ENCODE measurements at places on chromosomes 2 and 18. TPM values are rescaled to one million over a fixed set of nuclear protein-coding genes. Genes with fewer than 3 reads are reported as not detected.

DNA sequence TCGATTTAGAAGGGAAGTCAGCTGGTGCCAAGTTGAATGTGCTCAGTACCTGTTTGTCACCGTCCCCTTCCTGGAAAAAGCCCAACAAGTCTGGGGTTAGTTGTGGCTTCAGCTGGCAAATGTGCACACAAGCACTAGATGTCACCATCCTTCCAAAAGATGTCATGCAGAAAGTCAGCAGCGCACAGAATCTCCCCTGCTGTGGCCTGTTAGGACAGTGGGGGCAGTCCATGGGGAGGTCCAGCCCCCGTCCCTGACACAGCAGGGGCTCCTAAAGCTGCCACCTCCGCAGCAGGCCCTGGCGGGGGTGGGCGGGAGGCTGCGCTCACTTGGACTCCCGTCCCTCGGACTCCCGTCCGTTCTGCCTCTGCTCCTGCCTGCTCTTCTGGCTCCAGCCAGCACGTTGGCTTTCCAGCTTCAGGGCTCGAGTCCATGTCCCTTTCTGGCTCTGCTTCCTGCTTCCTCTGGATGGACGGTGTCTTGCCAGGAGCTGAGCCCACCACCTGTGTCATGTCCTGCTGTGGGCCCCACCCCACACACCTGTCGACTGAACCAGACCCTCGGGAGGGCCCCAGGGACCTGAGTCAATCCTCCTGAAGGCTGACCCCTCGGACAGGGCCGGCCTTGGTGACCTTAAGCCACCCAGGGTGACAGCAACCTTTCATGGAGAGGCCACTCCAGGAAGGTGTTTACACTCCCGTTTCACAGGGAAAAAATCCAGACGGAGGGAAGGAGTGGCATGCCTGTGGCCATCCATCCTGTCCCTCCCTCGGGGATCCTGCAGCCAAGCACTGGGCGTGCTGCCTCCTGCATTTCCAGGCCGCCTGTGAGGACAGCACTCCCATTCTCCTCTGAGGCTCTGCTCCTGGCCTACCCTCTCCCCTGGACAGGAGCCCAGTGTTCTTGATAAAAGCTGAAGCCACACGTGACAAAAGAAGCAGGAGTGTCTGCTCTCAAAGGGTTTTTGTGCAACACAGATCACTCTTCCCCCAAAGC is 8.5 kb downstream of the RAB17 start:
- DNase-seq: peak; percentile 83

DNA sequence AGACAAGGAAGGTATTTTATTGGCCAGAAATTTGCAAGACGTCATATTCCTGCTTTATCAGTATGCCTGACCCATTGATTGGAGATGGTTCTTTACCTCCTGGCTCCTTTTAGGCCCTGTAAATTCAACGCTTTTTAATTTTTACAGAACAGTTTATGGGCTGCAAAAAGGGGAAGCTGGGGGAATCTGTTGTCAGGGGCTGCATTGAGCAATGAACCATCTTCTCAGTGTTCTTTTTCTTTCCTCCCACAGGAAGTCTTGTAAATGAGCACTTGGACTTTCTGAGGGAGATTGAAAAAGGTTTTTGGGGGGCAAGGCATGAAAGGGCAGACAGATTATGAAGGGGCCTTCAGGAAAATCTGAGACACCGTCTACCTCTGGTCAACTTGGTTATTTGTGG is 503.6 kb upstream of the TNP1 start:
- no peak for DNase-seq

- DNase-seq: no peak
Measured at GRCh38 chr18:31718386-31718785, 34.0 kb upstream of the B4GALT6 start.

GRCh38 chr2:193537531-193537930 is 1342.8 kb upstream of the TMEFF2 start:
- no peak for DNase-seq

DNA sequence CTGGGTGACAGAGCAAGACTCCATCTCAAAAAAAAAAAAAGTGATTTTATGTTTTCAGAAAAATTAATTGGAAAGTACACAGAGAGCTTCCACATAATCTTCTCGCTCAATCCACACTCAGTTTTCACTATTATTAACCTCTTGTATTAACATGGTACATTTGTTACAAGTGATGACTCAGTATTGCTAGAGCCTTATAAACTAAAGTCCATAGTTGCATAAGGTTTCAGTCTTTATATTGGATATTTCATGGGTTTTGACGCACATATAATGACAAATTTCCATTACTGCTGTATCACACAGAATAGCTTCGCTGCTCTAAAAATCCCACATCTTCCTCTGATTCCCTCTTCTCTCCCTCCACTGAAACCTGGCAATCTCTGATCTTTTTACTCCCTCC is 603.5 kb downstream of the XIRP2 start:
- no peak for DNase-seq

- no peak for DNase-seq
Measured at GRCh38 chr2:7161501-7161900, 244.3 kb downstream of the RNF144A start.

LYPD6 gene
- total RNA-seq: 6.3 TPM

- DNase-seq: peak; percentile 49
Measured at GRCh38 chr2:237660381-237660900, 33.1 kb downstream of the LRRFIP1 start.

DNA sequence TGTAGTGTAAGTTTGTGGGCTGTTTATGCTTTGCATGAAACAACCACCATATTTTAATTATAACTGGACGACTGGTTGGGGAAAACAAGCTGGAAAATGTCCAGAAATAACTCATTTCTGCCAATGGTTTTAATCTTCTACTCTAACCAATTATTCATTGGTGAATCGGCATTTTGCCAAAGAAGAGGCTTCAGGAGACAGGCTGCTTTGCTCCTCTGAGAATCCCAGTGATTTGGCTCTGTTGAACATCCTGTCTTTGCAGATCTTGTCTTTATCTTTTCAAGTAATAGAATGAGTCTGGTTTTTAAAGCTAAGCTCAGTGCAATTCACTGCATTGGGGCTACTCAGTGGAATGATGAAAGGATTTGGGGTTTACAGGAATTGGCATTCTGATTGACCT is 109.6 kb downstream of the APOB start:
- DNase-seq: no peak

VIL1 gene
- 0.77 TPM for total RNA-seq

GRCh38 chr2:98464772-98465310 is 20.2 kb downstream of the INPP4A start:
- no peak for DNase-seq

- no peak for DNase-seq
Measured at GRCh38 chr18:63843008-63843407, 44.5 kb upstream of the SERPINB2 start.

- peak; percentile 95 for DNase-seq
Measured at GRCh38 chr2:8583400-8584173, 98.3 kb upstream of the ID2 start.

GRCh38 chr2:9410108-9410507 is 13.2 kb downstream of the ITGB1BP1 start:
- no peak for DNase-seq
